ENCODE measurements at places on chromosomes 1 and 21.

- DNase-seq = peak; percentile 68
Observed at GRCh38 chr1:61247881-61248752, 165.8 kb downstream of the NFIA start.

DNA sequence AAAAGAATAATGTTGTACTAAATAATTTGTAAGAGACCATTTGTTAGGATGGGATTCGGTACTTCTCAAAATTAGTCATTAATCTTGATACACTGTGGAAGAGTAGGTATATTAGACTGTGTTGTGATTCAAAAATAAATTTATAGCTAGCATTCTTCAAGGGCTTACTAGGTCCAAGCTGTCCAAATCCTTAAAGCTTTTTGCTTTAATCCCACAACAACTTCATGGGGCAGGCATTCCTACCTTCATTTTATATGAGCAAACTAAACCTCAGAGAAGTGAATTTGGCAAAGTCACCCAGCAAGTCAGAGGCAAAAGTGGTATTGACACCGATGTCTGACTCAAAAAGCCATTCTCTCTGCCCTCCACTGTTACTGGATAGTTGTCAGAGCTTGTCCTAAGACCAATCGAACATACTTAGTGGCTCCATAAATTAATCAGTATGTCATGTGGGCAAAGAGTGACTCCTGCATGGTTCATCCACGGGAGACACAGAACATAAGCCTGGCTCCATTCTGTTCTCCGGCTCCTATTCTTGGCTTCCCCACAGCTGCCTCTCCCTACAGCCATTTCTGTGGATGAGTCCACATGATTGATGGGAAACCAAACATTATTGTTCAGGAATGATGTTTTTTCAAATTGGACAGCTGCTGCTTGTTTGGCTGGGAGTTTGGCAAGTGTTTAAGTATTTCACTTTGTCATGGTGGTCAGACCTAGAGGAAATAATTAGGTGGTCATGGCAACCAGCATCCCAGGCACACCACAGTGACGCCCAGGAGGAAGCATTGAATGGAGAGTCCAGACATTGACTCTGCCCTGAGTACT lies 133.4 kb upstream of the FGGY start:
- DNase-seq = no peak

DNA sequence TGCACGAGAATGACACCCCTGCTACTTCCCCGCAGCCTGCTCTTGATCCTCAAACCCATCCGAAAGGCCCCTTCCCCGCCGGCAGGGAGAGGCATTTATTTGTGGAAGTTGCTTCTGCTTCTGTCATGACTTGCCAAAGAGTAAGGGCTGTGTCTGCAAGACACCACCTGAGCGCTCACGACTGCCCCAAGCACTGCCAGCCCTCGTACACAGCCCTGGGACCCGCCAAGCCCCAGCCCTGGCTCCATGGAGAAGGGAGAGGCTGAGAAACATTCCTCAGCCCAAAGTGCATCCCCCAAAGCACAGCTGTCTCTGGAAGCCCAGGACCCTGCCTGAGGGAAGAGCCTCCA lies 6.3 kb upstream of the TPRG1L start:
- no peak for DNase-seq

GRCh38 chr1:112957133-112957812 lies 1.3 kb upstream of the SLC16A1 start:
- DNase-seq = peak; percentile 45

- DNase-seq = no peak
Observed at GRCh38 chr21:43021191-43021590, 46.8 kb downstream of the PKNOX1 start.

- DNase-seq = no peak
Observed at GRCh38 chr1:226653311-226653921, 85.7 kb downstream of the ITPKB start.

DNA sequence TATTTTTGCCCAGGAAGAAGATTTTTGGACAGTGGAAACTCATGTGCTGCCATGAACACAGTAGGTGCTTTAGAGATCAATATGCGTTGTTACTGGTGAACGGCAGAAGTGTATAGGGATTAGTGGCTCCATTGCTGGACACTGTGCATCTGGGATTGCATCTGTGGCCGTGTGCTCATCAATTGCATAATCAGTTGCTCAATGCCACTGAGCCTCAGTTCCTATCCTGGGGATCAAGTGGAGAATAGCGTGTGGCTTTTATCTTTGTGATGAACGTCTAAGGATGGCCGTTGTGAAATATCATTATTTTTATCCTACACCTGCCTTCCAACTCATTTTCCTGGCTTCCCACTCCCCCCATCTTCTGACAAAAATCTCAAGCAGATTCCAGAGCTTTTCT lies 5.4 kb downstream of the TNN start:
- no peak for DNase-seq

DNA sequence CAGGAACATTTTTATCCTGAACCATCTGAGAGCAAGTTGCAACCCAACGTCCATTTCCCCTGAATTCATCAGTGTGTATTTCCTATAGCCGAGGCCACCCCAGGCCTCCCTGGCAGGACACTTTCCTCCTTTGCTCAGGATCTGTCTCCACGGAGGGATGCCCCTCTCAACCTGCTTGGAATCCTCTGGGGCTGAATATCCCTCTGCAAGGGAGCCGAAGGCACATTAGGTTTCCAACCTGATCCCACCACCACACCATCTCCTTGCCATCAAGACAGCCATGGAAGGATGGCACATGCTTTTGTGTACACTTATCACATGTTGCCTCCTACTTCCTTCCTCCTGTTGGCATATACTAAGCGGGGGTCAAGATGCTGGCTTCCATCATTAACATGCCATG lies 74.8 kb upstream of the EDN2 start:
- DNase-seq = no peak

- DNase-seq = no peak
Observed at GRCh38 chr21:42157606-42158310, 61.2 kb upstream of the ABCG1 start.

- no peak for DNase-seq
Observed at GRCh38 chr1:119966020-119966419, 69.7 kb upstream of the ADAM30 start.

- no peak for DNase-seq
Observed at GRCh38 chr1:192435704-192436103, 118.9 kb downstream of the RGS21 start.

GRCh38 chr1:30117685-30118084 lies 605.7 kb downstream of the MATN1 start:
- DNase-seq = no peak

DNA sequence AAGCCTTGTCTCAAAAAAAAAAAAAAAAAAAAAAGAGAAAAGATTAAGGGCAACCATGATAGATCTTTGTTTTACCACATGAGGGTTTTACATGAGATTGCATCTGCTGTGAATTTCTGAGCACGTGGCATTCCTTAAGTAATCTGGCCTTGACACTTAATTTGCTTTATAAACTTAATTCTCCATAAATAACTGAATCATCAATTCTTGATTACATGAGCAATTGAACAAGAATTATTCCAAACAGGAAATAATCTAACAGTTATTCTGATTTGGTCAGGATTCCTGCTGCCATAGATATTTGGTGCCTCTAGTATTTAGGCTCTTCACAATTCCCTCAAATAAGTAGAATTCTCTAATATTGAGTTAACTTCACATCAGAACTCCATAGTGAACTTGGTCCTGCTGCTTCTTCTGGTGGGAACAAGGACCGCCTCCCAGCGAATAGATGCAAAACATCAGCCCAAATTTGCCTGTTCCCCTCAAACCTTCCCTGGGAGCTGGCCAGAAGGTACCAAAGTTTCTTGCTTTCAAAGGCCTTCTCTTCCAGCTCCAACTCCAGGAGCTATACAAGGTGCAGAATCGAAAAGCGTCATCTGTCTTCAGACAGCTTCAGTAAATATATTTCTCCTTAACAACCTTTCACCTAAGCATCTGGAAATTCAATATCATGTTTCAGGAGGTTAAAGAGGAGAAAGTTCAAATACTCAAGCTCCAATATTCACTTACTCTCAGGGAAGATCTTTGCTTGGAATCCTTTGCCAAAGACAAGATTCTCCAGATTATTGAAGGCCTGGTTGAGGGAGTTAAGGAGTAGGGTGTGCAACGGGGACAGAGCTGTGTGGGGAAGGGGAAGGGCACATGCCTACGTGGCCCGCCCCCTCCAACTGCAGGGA lies 1.0 kb downstream of the KRTCAP2 start:
- no peak for DNase-seq

GRCh38 chr1:110208916-110209645 lies 1.0 kb upstream of the KCNC4 start:
- DNase-seq = no peak

GRCh38 chr1:169925505-169926482 lies 32.1 kb upstream of the SCYL3 start:
- peak; percentile 63 for DNase-seq

DNA sequence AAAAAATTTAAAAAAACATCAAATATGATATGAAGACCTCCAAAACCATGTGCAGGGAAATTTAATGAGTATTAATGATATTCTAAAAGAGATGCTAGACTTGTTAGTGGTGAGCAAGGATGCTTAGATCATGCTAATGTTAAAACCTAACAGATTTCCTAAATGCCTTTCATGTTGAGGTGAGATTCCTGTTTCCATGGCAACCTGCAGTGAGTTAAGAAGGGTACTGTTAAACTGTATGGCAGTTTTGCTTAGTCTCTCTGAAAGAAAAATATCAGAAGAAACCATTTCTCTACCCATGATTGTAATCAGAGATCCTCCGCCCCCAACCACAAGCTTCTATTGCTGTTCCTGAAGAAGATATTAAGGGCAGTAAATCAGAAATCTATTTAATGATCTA lies 321.6 kb upstream of the LRRC7 start:
- no peak for DNase-seq

DNA sequence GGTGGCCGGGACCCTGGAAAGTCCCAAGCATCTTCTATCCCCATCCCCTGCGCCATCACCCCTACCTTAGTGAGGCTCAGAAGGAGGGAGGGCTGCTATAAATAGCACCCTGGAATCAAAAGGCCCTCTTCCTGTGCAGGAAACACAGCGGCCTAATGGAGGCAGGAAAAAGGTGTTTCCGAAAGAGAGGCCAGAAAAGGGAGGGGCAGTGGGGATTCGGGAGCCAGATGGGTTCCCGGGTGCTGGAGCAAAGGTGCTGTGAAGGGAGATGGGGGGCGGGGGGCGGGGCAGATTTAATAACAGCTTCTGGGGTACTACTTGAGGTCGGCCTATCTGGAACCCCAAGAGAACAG lies 16.6 kb downstream of the NAV1 start:
- no peak for DNase-seq

DNA sequence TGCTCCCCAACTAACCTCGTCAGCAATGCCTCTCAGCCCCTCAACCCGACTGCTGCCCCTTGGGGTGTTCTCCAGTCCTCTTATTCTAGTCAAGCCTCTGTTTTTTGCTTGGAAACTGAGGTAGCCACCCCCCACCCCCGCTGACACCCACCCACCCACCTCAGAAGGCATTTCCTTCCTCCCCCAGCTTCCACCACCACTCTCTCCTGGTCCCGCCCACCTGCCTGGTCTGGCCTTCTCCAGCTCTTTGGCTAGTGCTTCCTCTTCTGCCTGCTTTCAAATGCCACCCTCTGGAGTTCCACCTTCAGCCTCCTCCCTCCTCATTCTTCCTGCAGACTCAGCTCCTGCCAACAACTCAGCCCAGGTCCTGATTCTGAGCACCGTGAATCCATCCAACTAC lies 35.3 kb downstream of the OLFML2B start:
- DNase-seq = no peak

GRCh38 chr1:177854951-177855350 lies 114.9 kb downstream of the SEC16B start:
- no peak for DNase-seq

GRCh38 chr1:51897699-51898031 lies 19.1 kb upstream of the NRDC start:
- DNase-seq = no peak

DNA sequence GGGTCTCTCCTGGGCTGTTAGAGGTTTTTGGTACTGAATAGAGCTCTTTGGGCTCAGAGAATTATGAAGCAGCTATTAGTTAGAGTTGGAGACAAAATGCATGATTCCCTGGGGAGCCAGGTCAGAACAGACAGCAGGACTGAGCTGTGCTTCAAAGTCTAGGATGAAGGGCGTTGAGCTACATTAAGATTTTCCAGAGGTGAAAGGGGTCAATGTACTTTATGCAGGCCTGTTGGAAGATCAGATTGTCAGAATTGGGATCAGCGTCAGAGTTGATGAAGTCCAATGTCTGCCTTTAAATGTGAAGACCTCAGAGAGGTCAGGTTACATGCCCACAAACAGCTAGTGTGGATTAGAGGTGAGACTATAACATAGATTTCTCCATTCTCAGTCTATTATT lies 53.8 kb downstream of the RGS5 start:
- DNase-seq = no peak

DNA sequence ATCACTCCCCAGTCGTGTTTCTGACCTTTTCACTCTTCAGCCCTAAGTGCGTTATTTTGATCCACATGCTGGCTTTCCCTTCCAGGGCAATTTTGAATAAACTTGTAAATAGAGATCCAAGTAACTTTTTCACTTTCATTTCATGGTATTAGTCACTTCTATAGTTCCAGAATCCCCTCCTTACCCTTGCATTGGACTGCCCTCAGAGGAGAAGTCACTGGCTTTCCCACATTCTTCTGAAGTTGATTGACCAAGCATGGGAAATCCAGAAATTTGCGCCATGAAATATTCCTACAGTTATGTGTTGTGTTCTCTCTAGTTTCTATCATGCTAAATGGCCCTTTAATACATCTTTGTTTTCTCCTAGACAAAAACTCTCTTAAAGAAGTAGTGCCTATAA lies 177.3 kb upstream of the GORAB start:
- DNase-seq = no peak

DNA sequence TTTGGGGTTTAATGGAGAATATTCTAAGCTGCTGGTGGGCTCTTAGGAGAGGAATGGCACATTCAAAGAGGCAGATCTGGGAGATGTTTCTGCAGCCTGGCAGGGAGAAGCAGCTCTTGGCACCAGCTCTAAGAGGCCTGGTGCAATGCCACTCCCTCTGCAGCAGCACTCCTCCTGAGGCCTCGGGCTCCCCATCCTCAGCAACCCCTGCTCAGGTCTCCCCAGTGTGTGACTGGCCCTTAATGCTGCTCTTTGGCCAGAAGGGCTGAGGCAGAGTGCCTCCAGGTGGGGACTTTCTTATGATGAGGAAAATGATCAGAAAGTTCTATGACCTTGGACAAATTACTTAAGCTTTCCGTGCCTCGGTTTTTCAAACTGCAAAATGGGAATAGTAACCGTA lies 55.5 kb downstream of the MAB21L3 start:
- no peak for DNase-seq

DNA sequence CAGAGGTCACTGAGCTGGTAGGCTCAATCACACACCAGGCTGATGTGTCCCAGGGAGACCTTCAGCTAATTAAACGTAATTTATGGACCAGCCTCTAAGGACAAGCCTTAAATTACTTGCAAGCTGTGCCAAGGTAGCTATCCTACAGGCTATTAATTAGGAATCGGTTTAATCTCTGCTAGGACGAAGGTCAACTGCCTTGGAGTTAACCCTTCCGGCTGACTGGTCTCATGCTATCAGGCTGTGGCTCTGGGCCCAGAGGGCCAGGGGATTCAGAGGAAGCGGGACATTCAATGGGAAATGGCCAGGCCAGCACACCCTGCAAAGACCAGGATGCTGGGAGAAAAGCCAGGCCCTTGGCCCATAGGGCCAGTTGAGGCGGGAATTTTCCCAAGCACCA lies 19.0 kb downstream of the DHRS3 start:
- DNase-seq = no peak

- no peak for DNase-seq
Observed at GRCh38 chr1:183676586-183677189, 23.6 kb upstream of the APOBEC4 start.
